Occipital lobe (tissue), 3 donors: ENCODE measurements at places on chromosomes 16 and 17. TPM values are rescaled to one million over a fixed set of nuclear protein-coding genes. Genes with fewer than 3 reads are reported as not detected.

DNA sequence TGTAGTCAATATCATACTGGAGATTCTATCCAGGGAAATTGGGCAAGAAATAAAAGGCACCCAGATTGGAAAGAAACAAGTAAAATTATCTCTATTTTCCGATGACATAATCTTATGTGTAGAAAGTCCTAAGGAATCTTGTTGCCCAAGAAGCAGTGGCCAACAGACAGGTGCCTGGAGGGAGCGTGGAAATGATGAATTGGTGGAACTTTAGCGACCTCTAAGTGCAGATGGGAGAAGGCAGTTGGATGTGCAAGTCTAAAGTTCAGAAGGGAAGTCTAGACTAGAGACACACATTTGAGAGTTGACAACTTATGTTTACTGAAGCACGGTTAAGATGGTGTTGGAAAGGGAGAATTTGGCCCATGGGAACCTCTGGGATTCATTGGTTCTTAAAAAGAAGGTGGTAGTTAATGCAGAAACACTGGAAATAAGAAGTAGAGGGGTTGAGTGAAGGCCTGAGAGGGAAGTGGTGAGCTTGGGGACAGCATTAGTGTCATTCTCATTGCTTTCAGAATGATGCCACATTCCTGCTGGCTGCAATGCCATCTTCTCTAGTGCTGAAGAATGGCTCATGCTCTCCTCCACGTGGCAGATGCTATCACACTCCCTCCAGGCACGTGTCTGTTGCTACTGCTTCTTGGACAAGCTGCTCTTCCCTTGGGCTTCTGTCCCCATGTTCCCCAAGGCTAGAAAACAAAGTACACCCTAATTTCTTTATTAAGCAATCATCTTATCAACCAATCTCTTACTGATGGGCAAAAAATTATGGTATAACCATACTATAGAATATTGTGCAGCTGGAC lies 24.0 kb downstream of the TAT start:
- DNase-seq: no peak

DNA sequence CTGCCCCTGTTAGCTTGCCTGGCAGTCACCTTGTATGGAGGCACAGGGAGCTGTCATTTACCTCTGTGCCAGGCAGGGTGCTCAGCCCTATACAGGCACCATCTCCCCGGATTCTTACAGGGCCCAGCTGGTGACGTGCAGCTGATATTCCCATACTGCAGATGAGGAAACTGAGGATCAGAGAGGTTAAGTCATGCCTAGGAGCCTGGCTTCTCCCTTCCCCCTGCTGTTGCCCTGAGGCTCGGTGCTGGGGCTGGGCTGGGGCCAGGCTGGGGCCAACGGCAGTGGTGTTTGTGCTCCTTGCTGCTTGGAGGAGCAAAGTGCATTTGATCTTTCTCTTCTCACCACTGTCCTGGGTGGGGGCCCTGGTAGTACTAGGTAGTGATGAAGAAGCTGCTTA lies 54.7 kb upstream of the IL34 start:
- no peak for DNase-seq

DNA sequence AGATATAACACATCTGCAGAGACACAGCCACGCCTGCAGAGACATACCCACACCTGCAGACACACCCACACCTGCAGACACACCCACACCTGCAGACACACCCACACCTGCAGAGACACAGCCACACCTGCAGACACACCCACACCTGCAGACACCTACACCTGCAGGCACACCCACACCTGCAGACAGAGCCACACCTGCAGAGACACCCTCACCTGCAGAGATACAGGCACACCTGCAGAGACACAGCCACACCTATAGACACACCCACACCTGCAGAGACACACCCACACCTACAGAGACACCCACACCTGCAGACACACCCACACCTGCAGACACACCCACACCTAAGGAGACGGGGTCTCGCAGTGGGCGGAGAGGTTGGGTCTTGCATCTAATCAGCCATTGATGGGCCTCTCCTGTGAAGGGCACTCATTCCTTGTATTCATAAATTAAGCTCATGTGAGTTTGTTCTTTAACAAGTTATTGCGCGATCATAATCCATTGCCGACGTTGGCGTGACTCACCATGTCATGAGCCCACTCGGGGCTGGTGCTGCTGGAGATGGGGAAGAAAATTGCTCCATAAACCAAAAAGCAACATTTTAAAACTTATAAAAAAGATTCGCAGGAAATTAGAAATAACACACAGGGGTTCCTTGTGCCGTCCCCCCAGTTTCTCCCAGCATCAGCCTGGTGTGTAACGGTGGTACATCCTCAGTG lies 28.9 kb upstream of the CDH15 start:
- no peak for DNase-seq

DNA sequence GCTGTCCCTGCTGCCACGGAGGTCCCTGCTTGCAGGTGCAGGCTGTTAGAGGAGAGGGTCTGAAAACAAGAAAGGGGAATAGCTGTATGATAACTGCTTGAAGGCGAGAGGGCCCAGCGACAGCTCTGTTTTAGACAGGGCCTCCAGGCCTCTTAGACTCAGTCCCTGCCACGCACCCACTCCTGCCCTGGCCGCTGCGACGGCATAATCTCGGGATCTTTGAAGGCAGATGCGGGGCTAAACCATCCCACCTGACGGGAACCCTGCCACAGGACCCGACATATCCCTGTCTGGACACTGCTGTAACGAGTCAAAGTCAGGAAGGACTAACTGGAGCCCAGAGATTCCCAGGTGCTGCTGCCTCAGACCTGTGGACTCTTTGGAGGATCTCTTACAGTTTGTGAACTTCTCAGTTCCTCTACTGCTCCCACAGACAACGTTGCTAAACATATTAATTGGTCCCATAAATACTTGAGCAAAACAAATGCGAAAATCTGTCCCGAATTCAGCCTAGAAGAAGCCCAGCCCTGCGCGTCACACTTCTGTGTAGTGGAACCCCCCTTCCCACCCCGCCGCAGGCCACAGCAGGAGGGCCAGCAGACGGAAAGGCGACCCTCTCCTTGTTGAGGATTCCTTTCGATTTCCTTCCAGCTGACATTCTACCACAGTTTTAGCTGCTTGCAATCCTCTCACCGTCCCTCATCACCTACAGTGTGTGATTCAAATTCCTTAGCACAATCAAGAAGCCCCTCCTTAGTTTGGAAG lies 998 bp upstream of the TMEM11 start:
- peak; percentile 55 for DNase-seq

- no peak for DNase-seq
Observed at GRCh38 chr17:72117535-72118334, 3.1 kb upstream of the SOX9 start.

DNA sequence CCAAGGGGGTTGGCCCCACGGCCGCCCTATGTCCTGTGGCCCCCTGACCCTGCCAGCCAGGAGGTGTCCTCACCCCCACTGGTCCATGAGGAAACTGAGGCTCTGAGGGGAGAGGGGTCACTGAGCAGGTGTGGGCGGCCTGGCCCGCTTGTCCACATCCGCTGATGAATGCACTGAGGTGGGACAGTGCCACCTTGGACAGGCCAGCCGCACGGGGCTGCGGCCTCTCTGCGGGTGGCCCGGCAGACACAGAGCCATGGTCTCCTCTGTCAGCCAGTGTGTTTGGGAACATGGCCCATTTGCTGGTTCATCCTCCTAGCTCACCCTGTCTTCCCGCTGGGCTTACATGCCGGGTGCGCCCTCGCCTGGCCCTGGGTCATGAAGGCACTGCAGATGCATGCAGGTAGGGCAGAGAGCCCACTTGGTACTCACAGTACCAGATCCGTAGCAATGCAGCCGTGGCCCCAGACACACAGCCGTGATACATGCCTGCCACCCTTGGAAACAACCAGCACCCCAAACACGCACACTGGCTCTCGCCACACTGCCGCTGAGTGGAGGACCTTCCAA lies 93.9 kb downstream of the ENGASE start:
- DNase-seq: no peak

DNA sequence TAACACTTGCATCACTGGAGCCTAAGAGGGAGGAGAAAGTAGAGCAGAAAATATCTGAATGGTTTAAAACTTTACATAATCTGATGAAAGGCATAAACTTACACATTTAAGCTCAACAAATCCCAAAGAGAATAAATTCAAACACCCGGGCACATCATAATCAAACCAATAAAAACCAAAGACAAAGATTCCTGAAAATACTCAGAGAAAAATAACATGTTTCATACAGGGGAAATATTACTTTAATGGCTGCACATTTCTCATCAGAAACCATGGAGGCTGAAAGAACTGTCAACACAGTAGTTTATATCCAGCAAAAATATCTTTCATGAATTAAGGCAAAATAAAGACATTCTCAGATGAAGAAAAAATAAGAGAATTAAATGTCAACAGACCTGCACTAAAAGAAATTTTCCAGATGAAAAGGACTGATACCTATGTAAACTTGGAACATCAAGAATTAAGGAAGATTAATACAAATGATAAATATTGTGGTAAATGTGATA lies 34.2 kb downstream of the C16orf87 start:
- no peak for DNase-seq

DNA sequence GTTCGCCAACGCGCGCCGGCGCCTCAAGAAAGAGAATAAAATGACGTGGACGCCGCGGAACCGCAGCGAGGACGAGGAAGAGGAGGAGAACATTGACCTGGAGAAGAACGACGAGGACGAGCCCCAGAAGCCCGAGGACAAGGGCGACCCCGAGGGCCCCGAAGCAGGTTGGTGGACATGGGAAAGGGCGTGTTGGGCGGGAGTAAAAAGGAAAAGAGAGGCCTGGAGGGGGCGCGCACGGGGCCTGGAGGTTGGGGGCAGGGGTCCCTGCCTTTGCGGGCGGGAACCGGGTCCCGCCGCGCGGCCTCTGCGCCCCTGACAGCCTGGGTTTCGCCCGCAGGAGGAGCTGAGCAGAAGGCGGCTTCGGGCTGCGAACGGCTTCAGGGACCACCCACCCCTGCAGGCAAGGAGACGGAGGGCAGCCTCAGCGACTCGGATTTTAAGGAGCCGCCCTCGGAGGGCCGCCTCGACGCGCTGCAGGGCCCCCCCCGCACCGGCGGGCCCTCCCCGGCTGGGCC lies 2.1 kb downstream of the IRX5 start:
- DNase-seq: no peak

GRCh38 chr16:77833921-77834634 lies 45.7 kb downstream of the VAT1L start:
- DNase-seq: no peak

GRCh38 chr17:57788725-57789124 lies 43.6 kb upstream of the CCDC182 start:
- DNase-seq: no peak

- DNase-seq: no peak
Observed at GRCh38 chr17:2064980-2065785, 10.3 kb downstream of the HIC1 start.

DNA sequence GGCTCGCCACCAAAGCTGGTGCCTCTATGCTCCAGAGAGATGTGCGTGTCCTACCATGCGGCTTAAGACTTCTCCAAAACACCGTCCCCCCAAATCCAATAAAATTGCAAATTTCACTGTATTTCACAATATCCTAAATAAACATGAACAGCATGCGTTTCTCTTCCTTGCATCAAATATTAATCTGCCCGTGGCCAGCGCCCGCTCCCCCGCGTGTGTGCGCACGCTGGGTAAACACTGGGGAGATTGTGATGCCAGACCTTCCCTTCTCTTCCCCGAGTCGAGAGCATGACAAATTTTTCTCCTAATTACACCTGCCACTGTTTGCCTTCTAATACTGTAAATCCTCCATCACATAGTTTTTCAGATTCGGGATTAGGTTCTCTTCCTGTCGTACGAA lies 148.1 kb downstream of the MRM1 start:
- DNase-seq: no peak

DNA sequence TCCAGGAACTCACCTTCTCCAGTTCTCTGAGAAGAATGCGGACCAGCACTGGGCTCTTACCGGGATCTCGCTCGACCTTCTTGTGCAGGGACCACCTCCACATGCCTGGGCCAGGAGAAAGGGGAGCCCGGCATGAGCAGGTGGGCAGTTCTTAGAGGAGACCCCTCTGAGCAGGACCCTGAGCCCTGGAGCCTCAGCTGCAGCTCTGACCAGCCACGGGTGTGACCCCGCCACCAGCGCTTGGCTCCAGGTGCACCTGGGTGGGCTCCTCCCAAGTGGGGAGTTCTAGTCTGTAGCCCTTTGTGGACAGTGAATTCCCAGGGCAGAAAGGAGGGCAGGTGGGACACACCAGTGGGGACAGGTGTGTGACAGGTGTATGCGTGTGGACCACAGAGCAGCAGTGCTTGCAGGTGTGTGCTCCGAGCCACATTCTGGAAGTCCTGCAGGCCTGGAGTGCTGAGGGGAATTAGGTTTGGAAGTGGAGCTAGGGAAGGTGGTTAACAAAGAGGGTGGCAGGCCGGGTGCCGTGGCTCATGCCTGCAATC lies 28.9 kb downstream of the PIK3R6 start:
- DNase-seq: no peak

NOG gene
- 3.7 TPM for total RNA-seq

SCNN1G gene
- 0.31 TPM for total RNA-seq

NT5M gene
- total RNA-seq: 5.6 TPM

NACA2 gene
- total RNA-seq: not detected

CDH8 gene
- 53.7 TPM for total RNA-seq

SHISA9 gene
- total RNA-seq: 14.7 TPM

KRT36 gene
- total RNA-seq: not detected
